Skin of body (tissue), 3 donors: ENCODE measurements at places on chromosomes 11 and 22. TPM values are rescaled to one million over a fixed set of nuclear protein-coding genes. Genes with fewer than 3 reads are reported as not detected.

Gene FBLN1
- 117 TPM for total RNA-seq

Gene TOLLIP
- total RNA-seq: 20.9 TPM

- DNase-seq: no peak
These were observed 5.6 kb downstream of the RGL4 start for GRCh38 chr22:23696326-23696851.

Gene SCN2B
- total RNA-seq: 2.8 TPM

DNA sequence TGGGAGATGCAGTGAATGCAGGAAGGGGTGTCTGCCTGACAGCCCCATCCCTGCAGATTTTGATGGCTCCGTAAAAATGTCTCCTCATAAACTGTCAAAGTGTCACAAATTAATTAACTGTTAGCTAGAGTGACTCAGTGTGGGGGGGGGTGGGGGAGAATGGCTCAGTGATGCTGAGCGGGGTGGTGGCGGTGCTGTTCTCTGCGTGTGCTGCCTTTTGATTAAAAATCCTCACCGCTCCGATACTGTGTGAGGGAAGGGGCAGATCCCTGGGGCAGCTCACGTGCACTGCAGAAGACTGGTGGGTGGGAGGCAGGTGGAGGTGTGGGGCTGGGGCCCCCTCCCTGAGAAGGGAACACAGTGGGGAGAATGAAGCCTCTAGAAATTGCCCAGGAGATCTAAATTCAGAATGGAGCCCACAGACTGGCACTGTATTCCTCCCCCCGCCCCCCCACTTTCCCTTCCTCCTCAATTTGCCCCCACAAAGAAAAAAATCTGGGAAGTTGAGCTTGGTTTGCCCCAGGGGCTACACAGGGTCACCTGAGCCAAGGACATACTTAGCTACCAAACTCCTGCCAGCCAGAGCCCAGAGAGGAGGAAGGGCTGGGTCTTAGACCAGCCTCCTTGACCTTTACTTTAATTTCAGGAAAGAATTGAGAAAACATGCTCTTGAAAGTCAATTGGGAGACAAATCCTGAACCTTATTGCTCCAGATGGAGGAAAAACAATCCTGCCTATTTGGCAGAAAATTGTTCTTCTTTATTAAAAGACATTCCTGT, 39.8 kb downstream of the DRD2 start:
- no peak for DNase-seq

GRCh38 chr11:24514219-24514594, 17.4 kb downstream of the LUZP2 start:
- no peak for DNase-seq

DNA sequence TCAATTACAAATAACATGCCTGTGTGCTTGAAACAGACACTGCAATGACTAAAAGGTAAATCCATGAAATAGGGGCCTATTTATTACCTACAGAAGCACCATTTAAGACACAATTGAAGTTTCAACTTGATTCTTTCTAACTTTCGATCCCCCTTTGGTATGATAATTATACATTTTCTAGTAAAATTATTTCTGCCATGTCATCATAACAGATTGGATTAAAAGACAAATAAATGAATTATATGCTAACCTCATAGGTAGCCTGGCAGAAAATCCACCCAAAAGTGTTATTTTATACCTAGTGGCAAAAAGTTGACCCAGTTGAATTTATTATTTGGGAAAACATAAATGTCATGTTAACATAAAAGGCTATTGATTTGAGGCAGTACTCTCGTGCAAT, 241.1 kb downstream of the RAB38 start:
- no peak for DNase-seq

DNA sequence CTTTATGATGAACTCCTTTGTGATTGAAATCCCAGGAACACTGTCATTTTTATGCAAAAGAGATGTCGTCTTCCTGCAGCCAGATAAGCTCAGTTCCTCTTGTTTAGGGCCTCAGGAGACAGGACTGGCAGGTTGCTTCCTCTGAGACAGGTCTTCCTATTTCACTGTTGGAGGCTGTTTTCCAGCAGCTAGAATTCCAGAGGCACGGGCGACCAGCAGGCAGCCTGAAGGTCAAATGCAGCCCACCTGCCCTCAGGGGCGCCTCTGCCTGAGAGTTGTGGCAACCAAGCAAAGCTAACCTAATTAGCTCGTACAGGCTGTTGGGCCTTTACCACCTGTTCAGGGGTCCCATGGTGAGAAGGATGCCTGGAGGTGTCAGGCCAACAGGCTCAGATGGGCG, 22.3 kb downstream of the SLC6A5 start:
- DNase-seq: no peak

- DNase-seq: no peak
These were observed 15.7 kb downstream of the MYO18B start for GRCh38 chr22:25757686-25758085.

DNA sequence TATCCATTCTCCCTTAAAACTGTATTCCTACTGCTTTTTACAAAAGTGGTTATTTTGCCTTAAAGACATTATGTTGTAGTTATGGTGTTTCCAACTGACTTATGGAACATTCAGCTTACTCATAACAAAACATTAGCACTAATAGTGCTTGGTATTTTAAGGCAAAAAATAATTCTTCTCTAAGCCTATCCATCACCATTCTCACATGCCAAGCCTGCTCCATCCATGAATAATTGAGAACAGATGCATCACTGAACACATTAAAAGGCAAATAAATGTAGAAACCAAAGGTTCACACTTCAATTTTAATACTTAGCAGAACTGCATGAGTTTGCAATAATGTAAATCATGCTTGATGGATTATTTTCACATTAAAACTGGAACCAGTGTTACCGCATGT, 42.3 kb upstream of the DDI1 start:
- DNase-seq: peak; percentile 34

GRCh38 chr11:100687630-100688395, 725 bp downstream of the ARHGAP42 start:
- DNase-seq: peak; percentile 80

- DNase-seq: no peak
These were observed 19.9 kb downstream of the KIAA1671 start for GRCh38 chr22:24972369-24972768.

GRCh38 chr22:39017596-39018365, 3.1 kb upstream of the APOBEC3D start:
- no peak for DNase-seq

Gene SLC6A5
- not detected for total RNA-seq

- DNase-seq: peak; percentile 61
These were observed 150.5 kb downstream of the FEZ1 start for GRCh38 chr11:125345421-125346178.

GRCh38 chr11:112507281-112507680, 246.6 kb upstream of the PLET1 start:
- no peak for DNase-seq

Gene SLC22A8
- not detected for total RNA-seq

- DNase-seq: no peak
These were observed 6.7 kb downstream of the AIFM3 start for GRCh38 chr22:20973634-20974286.

Gene BRD1
- 33.7 TPM for total RNA-seq

GRCh38 chr11:20090654-20091374, 69.5 kb downstream of the DBX1 start:
- DNase-seq: no peak

Gene ZNRF3
- 7.4 TPM for total RNA-seq

GRCh38 chr22:18995327-18995711, 59.2 kb upstream of the PRODH start:
- DNase-seq: no peak

DNA sequence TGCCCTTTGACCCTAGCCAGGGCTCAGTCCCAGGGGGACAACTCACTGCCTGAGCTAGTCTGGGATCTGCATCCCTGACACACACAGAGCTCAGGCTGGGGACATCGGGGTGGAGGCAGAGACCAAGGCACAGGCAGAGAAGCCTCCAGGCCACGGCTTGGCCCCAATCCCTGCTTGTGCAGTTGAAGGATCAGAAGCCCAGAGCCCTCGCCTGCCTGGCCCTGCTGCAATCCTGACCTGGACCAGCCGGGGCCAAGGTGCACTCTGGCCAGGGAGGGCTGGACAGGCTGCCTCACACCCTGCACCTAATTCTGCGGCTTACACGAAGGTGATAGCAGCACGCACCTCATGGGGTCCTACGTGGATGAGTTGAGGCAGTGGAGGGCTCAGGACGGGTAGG, 34.6 kb downstream of the WNT7B start:
- no peak for DNase-seq

- DNase-seq: no peak
These were observed 751 bp upstream of the WNT7B start for GRCh38 chr22:45977551-45978274.

DNA sequence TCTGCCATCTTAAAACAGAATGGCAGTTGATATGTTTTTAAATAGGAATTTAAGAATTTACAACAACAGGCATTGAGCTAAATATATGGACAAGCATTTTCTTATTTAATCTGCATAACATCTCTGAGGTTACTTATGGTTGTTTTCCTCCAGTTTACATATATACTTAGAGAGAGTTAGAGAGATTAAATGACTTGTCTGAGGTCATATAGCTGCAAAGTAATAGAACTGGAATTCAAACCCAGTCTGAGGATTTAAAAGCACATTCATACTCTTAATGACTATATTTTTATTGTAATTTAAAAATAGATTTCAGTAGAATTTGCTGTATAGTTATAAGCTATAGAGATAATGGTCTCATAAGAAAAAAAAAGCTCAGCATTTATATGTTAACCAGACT, 81.4 kb upstream of the GRIK4 start:
- DNase-seq: no peak

DNA sequence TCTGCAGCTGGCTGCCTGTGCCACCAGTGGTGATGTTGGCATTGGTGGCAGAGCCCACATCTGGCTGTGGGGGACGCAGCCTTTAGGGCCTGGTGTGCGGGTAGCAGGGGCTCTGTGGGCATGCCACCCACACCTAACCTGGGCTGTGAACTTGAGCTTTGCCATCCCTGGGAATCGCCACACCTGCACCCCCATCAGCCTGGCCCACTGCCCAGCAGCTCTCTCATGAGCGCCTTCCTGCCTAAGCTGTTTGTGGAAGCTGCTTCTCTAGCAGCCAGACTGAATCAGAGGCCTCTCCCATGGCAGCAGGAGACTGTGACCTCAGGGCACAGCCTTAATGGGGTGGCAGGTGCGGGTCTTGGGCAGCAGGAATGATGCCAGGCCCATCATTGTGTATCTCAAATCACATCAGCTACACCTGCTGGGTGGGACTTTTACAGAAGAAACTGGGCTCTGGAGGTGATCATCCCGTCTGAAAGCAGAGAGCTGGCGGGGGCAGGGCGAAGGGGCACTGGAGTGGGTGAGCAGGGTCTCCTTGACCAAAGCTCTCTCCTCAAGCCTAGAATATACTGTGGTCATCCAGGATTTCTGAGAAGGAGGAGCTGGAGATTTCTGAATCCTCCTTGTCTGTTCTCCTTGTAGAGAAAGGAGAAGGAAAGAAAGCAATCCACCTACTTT, 17.8 kb upstream of the CARS1 start:
- DNase-seq: no peak

GRCh38 chr11:72433455-72434036, 785 bp downstream of the CLPB start:
- no peak for DNase-seq

DNA sequence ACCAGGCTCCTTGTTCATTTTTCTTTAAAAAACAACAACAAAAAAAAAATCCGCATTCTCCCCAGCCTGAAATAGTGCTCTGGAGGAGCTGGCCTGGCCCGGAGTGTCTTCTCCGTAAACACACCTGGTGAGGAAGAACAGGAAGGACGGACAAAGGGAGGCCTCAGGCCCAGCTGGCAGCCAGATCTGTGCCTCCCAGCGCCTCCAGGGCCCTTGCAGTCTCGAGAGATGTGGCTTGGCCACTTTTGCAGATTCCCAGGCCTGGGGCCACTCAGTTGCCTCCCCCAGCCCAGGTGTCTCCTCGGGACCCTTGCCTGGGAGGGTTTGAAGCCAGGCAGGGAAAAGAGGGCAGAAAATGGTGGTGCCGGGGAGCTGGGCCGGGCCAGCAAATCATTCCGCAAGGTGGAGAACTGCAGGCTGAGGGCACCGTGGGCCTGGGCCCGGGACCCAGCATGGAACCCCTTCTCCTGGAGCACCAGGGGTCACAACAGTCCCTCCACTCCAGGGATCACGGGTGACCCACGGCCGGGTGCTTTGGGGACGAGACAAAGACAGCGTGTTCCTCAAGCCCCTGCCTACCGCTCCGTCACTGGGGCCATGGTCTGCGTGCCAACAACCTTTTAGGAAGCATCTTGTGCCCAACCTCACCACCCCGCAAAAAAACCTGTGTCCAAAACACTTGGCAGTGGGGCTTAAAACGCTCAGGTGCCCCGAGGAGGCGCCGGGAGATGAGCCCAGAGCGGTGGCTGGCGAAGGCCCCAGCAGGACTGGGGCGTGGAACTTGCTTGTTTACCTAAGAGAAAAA, 67.1 kb upstream of the WNT7B start:
- no peak for DNase-seq

GRCh38 chr11:20771026-20771425, 101.6 kb downstream of the NELL1 start:
- DNase-seq: no peak

- no peak for DNase-seq
These were observed 5.0 kb upstream of the LRFN4 start for GRCh38 chr11:66851698-66852465.

GRCh38 chr11:66221726-66222236, 46.7 kb upstream of the RAB1B start:
- DNase-seq: no peak

Gene C11orf21
- total RNA-seq: 2.0 TPM

Gene C11orf16
- not detected for total RNA-seq

DNA sequence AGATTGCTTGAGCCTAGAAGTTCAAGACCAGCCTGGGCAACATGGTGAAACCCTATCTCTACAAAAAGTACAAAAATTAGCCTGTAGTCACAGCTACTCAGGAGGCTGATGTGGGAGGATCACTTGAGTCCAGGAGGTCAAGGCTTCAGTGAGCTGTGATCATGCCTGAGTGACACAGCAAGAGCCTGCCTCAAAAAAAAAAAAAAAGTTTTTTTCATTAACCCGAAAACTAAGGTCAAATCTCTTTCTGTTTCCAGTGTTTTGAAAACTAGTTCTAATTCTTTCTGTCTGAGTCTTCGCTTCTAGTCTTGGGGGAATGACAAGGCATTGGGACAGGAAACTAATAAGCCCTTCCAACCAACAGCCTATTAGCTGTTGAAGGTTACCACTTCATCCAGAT, 57.6 kb downstream of the LIF start:
- no peak for DNase-seq

GRCh38 chr11:34988294-34989255, 72.2 kb downstream of the PDHX start:
- DNase-seq: no peak

Gene OR8A1
- not detected for total RNA-seq

DNA sequence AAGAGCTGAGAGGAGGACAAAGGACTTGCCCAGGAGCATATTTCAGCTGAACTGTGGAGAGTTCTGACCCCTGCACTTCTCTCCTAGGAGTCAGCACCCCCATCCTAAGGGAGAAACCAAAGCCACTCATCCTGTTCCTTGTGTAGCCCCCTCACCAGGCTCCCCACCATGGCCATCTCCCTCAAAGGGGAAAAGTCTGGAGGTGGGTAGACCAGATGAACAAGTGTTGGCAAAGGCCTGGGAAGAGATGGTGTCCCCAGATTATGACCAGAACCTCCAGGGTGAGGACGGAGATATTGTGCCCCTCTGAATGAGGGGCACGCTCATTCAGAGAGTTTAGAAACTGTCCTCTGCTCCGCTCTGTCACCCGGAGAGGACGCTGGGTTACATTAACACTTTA, 880.0 kb downstream of the BRD1 start:
- no peak for DNase-seq

- DNase-seq: no peak
These were observed 7.7 kb upstream of the SRSF8 start for GRCh38 chr11:95059046-95059445.
